CD4-positive, alpha-beta memory T cell (primary cell): ENCODE measurements at places on chromosomes 16 and 17.

DNA sequence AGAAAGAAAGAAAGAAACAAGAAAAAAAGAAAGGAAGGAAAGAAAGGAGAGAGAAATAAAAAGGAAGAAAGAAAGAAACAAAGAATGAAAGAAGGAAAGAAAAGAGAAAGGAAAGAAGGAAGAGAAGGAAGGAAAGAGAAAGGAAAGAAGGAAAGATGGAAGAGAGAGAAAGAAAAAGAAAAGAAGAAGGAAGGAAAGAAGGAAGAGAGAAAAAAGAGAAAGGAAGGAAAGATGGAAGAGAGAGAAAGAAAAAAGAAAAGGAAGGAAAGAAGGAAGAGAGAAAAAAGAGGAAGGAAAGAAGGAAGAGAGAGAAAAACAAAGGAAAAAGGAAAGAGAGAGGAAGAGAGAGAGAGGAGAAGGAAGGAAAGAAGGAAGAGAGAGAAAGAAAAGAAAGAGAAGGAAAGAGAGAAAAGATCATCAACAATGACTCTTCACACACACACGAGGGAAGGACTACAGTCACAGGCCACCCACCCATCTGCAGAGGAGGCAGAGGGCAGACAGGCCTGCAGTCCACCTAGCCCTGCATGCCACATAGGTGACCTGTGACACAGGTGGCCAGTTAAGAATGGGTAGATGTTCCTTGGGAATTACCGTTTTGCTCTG, 23.9 kb downstream of the VWA3A start:
- no peak for DNase-seq

DNA sequence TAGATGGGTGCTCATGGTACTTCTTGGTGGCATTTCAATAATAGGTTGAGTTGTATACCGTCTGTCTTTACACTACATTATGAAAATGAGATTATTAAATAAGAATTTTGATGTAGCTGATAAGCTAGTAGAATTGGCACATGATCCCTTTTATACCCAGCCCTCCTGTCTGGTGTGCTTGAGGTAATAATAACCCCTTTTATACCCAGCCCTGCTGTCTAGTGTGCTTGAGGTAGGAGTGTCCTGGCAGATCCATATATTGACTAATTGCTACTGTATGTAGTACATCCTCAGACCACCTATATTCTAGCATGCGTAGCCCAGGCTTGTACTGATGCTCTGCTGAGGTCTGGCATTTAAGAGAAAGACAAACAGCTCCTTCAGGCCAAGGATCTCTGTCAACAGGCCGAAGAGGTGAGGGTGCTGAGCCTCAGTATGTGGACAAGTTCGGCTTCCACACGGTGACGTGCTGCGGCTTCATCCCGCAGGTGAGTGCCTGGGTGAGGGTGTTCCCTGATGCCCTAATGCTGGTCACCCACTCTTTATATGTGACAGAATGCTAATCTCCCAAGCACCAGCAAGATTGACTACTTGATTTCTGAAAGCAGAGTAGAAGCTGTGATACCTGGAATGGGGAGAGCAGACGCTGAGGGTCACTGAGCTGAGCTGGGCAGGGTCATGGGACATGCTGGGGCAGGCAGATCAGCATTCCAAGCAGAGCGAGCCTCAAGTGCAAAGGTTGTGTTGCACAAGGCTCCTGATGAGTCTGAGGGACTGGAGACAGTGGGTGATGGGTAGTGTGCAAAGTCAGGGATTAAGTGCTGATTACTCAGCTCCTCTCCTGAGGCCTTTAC, 5.7 kb downstream of the FN3K start:
- no peak for DNase-seq

GRCh38 chr17:56979091-56979480, 1.2 kb downstream of the SCPEP1 start:
- DNase-seq = no peak

DNA sequence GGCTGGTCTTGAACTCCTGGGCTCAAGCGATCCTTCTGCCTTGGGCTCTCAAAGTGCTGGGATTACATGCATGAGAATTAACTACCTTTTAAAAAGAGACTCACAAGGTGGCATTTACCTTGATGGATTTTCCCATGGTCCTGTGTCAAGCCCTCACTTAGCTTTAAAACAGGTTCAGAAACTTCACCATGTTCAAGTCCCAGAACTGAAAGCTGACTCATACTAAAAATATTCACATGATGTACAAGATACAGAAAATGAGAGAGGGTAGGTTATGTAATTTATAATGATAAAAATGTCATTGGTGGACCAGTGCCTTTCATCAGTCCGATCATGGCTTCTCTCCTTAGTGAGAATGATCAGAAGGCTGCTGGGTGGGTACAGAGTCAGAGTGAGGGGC, 4.3 kb upstream of the AKAP1 start:
- DNase-seq = no peak

DNA sequence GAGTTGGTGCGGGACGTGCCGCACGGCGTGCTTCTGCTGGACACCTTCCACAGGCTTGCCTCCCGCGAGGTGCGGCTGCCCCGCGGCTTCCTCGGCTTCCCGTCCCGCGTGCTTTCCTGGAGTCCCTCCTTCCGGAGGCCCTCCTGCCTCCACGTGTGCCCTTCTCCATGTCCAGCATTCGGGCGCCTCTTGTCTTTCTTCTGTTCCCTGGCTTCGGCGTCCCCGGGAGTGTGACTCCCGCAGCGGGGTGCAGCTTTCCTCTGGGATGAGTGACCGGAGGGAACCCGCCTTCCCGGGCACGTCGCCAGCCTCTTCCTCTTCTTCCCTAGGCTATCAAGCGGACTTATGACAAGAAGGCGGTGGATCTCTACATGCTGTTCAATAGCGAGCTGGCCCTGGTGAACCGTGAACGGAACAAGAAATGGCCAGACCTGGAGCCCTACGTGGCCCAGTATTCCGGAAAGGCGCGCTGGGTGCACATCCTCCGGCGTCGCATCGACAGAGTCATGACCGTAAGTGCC, 23.0 kb downstream of the DNAH2 start:
- DNase-seq = no peak

GRCh38 chr16:89593841-89594240, 18.3 kb downstream of the CPNE7 start:
- peak; percentile 83 for DNase-seq

DNA sequence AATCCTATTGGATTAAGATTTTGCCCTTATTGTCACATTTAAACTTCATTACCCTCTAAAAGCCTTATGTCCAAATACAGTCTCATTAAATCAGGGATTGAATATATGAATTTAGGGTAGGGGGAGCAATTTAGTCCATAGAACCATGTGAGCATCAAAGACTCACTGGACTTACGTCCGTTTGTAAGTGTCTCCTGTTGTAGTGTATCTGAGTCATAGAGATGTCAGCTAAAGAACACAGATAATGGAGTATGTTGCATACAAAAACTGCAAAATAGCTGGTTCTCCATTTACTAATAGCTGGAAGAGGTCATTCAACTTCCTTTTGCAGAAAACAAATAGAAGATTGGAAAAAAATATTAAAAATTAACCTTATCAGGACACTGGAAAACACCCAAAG, 599.1 kb upstream of the SOX9 start:
- DNase-seq = no peak

- peak; percentile 24 for DNase-seq
These were observed 545 bp downstream of the ARHGAP17 start for GRCh38 chr16:25014500-25015147.

DNA sequence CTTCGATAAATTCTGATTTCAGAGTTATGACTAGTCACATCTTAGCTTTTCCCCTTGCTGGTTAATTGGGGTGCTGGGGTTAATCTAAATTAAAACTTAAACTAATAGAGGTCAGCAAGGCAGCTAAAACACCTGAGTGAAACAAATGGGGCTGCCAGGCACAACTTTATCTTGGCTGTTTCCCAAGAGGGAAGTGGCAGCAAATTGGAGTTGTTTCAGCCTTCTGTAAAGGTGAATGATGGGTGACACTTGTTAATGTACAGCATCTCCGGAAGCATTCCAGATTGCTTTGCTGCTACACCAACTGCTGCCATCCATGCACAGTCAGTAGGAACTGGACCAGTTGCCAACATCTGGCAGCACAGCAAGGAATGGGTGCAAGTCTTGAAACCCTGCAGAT, 43.9 kb downstream of the AATF start:
- DNase-seq = no peak

DNA sequence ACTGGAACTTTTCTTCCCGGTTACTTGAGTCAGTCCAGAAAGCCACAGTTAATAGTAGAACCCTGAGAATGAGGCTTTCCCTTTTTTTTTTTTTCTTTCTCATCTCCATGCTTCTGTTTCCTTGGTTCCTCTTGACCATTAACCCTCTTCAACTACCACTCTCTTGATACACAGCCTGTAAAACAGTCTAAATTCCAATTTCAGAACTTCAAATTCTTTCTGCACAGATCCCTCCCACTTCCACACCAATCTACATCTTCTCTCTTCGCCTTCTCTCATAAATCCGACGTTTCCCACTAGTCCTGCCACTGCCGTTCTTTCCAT, 588 bp downstream of the METTL16 start:
- no peak for DNase-seq

GRCh38 chr17:77531641-77532040, 390.9 kb downstream of the SEC14L1 start:
- DNase-seq = no peak

DNA sequence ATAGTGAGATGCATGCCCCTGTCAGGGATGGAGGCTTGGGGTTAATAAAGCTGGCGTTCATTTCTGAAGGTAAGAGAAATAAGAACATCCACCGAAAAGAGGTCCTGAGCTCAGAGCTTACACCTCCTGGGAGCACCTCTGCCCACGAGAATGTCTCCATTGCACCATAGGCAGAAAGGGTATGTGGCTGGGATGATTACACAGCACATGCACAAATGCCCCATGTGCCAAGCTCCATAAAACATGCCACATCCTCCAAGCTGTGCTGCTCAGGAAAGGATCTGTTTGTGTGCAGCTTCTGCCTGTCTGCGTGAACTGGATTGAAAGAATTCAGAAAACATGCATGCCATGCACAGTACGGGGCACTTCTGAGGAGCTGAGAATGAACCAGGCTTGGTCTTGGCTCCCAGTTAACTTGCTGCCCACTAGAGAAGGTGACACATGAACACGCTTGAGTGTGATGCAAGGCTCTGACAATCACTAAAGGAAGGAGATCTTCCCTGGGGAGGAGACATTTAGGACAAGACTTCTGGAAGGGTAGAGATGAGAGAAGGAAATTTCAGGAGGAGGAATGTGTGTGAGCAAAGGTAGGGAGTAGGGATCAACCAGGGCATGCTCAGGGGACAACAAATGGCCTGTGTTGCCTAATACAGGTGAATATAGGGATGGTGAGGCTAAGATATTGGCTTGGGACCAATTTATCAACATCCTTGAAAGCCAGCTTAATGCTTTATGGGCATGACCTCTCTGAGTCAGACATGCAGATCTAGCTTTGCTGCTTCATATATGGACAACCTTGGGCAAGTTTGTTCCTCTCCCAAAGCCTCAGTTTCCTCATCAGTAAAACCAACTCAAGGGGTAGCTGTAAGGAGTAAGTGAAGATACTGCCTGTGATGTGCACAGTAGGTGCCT, 32.0 kb upstream of the SMPD3 start:
- no peak for DNase-seq

DNA sequence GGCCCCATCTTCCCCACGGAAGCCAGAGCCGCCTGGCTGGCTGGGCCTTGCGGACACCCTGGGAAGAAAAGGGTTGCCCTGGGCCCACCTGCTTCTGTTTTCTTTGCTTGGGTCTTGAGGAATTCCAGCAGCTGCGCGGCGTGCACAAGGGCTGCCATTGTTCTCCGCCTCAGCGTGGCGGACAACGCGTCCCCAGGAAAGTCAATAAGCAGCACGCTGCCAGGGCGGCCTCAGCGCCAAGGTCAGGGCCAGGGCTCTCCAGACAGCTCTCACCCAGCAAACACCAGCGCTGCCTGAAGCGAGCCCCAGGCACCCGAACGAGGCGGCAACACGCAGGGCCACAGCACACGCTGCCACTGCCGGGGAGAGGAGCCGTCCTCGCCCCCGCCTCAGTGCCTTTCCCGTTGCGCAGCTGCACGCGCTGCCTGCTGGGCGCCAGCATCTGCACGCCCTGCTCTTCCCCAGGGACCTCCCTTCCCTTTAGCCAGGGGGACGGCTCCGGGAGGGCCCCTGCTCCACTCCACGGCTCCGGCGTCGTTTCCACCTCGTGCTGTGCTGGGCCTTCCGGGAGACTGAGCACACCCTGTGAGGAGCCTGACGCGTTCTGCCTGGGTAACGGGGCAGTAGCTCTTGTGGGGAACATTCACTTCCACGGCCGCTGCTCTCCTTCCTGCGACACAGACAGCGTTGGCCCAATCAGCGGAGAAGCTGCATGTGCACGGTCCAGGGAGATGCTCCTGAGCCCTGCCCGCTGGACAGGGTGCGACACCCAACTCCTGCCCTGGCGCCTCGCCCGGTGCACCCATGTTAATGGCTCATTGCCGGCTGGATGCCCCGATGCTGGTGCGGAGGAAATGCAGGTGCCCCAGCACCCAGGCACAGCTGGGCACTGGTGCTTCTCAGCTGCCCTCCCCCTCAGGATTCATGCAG, 57.8 kb downstream of the LMF1 start:
- no peak for DNase-seq

GRCh38 chr17:58092101-58092796, 9.0 kb downstream of the DYNLL2 start:
- DNase-seq = no peak

GRCh38 chr17:6455321-6455705, 11.1 kb downstream of the PIMREG start:
- DNase-seq = peak; percentile 38

DNA sequence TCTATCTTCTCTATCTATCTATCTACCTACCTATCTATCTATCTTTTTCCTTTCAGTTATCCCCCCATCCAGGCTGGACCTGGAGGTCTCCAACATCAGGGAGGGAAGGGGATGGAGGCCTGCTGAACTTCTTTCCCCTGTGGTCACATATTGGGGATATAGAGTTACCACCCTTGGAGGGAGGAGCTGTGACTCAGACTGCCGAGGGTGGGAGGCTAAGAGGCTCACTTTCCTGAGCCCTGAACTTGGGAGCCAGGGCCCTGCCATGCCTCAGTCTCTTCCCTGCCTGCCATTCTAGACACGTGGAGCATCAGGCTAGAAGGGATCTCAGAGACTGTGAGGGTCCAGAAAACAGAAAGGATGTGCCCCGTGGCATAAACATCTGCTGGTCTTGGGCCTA, 8.4 kb downstream of the LRRC3C start:
- DNase-seq = no peak

GRCh38 chr17:19756546-19756945, 8.4 kb upstream of the ALDH3A1 start:
- DNase-seq = no peak

DNA sequence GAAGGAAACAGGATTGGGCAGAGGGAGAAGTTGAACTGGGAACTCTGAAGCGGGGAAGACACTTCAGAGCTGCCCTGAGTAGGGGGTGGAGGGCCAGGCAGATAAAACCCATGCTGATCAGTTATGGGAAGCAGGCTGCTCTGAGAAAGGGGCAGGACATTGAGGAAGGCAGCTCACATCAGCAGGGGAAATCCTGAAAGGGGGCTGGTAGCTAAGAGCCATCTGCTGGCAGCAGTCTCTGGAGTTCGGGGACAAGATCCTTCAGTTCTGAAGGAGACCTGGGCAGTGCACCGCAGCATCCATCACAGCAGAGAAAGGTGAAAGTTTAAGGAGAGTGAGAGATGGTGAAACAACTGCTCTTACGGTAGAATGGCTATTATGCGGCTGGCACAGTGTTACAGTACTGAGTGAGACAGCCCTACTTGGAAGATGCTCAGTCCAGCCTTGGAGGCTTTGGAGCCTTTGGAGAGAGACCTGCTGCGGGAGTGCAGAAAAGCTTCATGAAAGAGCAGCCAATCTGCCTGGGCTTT, 5.4 kb upstream of the KIF18B start:
- no peak for DNase-seq

GRCh38 chr16:4393240-4393600, 21.6 kb downstream of the VASN start:
- DNase-seq = no peak
